ENCODE measurements at places on chromosomes 13 and 19.
A peak's percentile ranks its signal among the peaks of the same experiment; 100 is the strongest.

DNA sequence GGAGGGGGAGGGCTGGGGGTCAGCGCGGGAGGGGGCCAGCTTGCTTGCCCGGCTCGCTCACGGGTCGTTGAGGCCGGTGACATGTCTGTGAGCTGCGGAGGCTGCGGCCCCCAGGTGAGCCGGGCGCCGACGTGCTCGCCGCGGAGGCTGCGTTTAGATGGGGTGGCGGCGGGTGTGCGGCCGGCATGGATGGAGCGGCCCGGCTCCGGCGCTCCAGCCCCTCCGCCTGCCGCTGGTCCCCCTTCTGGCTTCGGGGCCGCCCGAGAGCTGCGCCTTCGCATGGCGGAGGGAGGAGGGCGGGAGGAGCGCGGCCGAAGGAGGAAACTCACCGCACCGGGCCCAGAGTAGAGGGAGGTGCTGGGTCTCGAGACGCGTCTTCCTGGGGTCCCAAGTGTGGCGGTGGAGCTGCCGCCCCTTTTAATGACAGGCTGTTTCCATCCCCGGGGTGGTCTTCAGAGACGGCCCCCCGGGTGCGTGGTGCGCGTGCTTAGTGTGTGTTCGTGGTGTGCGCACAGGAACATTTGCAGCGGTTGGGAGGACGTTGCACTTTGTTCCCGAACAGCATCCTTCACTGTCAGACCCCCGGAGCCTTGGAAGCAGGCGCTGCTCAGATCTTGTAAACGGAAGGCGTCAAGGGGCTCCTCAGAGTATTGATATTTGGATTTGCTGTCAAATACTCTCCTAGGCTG, at the start of gene AKAP11:
Gene AKAP11, plus strand, starts transcription at position 38 of the 689 bp plus-strand sequence. CDS start 14,197 bp downstream, outside the sequence.
- H3K4me3 ChIP-seq = peak within 1 kb of the TSS; percentile 94
- no peaks in the 10 kb centered on the region for H3K36me3 ChIP-seq
- DNase-seq = peak; percentile 63
- H3K4me1 ChIP-seq = peaks cover 17% of the 10 kb centered on the region
- H3K27ac ChIP-seq = peak within 1 kb of the TSS; percentile 87
- H3K27me3 ChIP-seq = no peaks in the 10 kb centered on the region

DNA sequence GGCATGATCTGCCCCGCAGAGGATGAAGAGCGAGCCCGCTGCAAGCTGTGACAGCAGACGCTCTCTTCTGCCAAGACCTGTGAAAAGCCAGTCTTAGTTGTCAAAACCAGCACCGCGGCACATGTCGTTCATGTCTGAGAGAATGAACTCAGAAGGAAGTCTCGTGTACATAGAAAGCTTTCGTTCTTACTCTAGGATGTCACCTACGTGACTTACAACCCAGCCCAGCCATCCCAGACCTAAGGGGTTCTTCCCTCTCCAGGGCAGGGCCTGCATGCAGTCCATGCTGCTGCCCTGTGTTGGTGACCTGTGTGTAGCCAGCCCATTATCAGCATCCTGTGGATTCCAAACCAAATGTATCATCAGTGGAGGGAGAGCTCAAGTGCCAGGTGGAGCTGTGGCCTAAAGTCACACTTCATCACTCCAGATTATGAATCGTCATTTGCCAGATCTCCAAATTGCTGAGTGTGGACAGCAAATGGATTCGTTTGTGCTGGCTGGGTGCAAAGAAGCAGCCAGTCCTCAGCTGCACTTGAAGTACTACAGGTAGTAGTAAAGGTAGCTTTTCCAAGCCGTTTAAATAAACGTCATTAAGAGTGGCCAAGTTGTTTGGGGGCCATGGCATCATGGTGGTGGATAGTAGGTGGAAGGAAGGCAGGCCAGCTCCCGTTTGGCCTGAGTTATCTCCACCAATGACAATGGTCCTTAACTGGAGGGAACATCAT, 73.9 kb upstream of the GPR183 start:
- no peaks in the 10 kb centered on the region for H3K4me1 ChIP-seq
- no peak overlapping the region for H3K4me3 ChIP-seq
- peak overlapping the region; percentile 17 for H3K27ac ChIP-seq

- no peaks in the 10 kb centered on the region for H3K4me1 ChIP-seq
- H3K4me3 ChIP-seq = no peak overlapping the region
- DNase-seq = no peak
- no peaks in the 10 kb centered on the region for H3K36me3 ChIP-seq
- no peak overlapping the region for H3K27ac ChIP-seq
- H3K27me3 ChIP-seq = no peaks in the 10 kb centered on the region
Observed at GRCh38 chr19:27929399-27929798, 1283.6 kb downstream of the UQCRFS1 start.

GRCh38 chr19:45297674-45298073, 25.0 kb downstream of the CKM start:
- H3K27me3 ChIP-seq = no peaks in the 10 kb centered on the region
- H3K4me3 ChIP-seq = no peak overlapping the region
- no peak for DNase-seq
- H3K36me3 ChIP-seq = peaks cover 8% of the 10 kb centered on the region
- H3K27ac ChIP-seq = no peak overlapping the region
- H3K4me1 ChIP-seq = peaks cover 9% of the 10 kb centered on the region

DNA sequence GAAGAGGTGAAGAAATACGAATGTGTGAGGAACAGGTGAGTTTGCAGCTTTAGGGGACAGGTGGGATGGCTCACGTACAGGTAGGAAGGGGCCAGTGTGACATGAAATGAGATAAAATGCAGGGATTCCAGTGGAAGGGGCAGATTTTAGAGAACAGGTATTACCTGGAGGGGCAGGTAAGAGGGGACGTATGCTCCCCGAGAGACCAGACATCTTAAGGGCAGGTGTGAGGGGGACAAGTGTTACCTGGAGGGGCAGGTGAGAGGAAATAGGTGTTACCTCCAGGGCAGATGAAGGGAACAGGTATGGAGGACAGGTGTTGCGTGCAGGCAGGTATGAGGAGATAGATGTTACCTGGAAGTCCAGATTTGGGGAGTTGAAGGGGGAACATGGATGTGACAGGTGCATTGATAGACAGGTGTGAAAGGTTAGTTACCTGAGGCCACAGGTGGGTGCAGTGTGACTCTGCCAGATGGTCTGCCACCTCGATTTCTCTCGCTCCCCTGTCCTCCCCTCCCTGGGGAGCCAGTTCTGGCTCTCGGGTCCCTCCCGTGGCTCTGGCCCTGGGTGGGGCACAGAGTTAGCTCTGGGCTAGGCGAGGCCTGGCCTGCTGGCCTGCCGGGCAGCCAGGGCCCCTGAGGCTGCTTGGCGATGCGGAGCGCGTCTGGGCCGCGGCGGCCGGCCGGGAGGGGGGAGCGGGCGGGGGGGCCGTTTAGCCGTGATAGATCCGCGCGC, 2.1 kb downstream of the ERFL start:
- H3K36me3 ChIP-seq = no peaks in the 10 kb centered on the region
- no peak for DNase-seq
- H3K4me1 ChIP-seq = no peaks in the 10 kb centered on the region
- peaks cover 26% of the 10 kb centered on the region for H3K27me3 ChIP-seq
- no peak overlapping the region for H3K27ac ChIP-seq

- H3K36me3 ChIP-seq = no peaks in the 10 kb centered on the region
- H3K27ac ChIP-seq = no peak overlapping the region
- no peak overlapping the region for H3K4me3 ChIP-seq
Observed at GRCh38 chr13:114103801-114104654, 28.4 kb downstream of the RASA3 start.

DNA sequence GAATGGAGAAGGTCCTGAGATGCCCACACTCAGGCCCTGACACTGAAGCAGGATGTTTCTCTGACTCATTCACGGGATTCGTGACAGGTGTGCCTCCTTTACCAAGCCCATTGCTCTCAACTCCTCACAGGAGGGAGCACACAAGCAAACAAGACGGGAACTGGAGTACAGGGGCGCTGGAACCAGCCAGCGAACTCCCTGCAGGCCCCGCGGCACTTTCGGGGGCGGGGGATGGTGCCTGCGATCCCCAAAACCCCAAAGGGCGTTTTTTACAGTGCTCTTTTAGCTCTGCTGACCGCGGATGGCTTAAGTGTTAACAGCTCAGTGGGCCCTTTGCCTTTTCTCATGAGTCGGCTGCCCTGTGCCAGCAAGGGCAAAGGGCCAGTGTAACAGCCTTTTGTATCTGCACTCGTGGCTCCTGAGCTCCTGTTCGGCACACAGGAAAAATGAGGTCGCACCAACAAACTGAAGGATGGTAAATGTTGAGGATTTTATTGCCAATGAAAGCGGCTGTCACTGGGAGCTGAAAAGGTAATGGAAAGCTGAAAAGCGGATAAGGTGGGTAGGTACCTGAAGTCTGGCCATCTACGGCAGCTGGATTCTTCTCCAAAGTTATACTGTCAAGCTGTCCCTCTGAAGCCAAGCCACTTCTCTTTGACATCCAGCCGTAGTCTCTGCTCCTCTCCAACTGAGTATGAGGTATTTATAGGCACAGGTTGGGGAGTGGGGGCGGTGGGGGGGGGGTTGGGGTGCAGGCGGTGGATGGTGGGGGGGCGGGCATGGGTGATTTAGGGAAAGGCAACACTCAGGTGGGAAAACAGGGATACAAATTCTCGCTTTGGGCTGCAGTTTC, 65.0 kb upstream of the TRPC4 start:
- peak overlapping the region; percentile 20 for H3K4me3 ChIP-seq
- no peaks in the 10 kb centered on the region for H3K36me3 ChIP-seq
- H3K27ac ChIP-seq = peak overlapping the region; percentile 31
- no peak for DNase-seq

DNA sequence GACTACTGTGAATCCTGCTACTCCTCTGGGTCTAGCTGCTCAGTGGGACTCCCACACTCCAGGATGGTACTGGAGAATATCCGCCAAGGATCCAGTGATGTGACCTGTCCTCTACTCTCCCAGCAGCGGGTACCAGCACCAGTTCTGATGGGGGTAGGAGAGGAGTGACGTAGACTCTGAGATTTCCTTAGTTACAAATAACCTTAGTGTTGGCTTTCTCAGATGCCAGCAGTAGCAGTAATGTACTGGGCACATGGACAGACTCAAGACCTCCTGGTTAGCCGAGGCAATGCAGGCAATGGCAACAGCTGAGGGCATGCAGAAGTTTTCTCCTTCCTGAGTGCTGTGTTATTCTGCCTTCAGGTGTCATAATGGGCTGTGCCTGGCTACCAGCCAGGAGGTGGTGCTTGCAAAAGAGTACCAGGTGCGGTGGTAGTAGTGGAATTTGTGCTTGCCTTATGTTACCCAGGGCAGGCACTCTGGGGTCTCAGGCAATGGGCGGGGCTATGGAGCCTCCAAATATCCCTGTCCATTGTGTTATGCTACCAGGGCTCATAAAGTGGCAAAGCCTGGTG, 105.3 kb upstream of the KLF5 start:
- H3K27ac ChIP-seq = no peak overlapping the region
- no peaks in the 10 kb centered on the region for H3K36me3 ChIP-seq
- H3K4me3 ChIP-seq = no peak overlapping the region
- no peaks in the 10 kb centered on the region for H3K27me3 ChIP-seq
- H3K4me1 ChIP-seq = no peaks in the 10 kb centered on the region

GRCh38 chr13:32060401-32060878, 28.9 kb downstream of the FRY start:
- no peak for DNase-seq
- H3K27me3 ChIP-seq = no peaks in the 10 kb centered on the region
- no peaks in the 10 kb centered on the region for H3K36me3 ChIP-seq
- H3K4me1 ChIP-seq = peaks cover 39% of the 10 kb centered on the region

DNA sequence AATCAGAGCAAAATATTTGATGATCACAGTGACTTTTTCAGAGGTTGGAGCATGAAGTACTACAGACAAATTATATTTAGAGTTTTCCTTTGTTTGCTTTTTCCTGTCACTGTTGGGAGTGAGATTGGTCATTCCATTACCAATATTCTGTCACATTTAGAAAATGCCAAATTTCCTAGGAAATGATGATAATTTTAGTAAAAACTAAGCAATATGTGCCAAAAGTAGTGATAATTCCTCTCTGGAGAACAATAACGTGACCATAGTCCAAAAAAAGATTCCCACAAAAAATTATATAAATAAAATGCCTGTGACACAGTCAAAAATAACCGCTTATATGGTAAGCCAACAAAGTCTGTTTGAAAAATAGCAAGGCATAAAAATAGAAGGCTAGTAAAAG, 2719.4 kb downstream of the PCDH9 start:
- H3K27me3 ChIP-seq = no peaks in the 10 kb centered on the region
- no peak overlapping the region for H3K4me3 ChIP-seq
- no peak for DNase-seq
- H3K27ac ChIP-seq = no peak overlapping the region
- H3K4me1 ChIP-seq = no peaks in the 10 kb centered on the region
- H3K36me3 ChIP-seq = no peaks in the 10 kb centered on the region

GRCh38 chr13:75326173-75327134, 155.5 kb downstream of the TBC1D4 start:
- peak overlapping the region; percentile 28 for H3K4me3 ChIP-seq
- no peak for DNase-seq
- H3K27ac ChIP-seq = peak overlapping the region; percentile 68

GRCh38 chr19:19538061-19538784, at the start of gene CILP2:
TSS of gene CILP2 (plus strand) at chr19:19538265. CDS start at chr19:19538350, 85 bp downstream.
- H3K4me1 ChIP-seq = peaks cover 41% of the 10 kb centered on the region
- no peak within 1 kb of the TSS for H3K27ac ChIP-seq
- peaks cover 11% of the 10 kb centered on the region for H3K27me3 ChIP-seq
- H3K36me3 ChIP-seq = no peaks in the 10 kb centered on the region

DNA sequence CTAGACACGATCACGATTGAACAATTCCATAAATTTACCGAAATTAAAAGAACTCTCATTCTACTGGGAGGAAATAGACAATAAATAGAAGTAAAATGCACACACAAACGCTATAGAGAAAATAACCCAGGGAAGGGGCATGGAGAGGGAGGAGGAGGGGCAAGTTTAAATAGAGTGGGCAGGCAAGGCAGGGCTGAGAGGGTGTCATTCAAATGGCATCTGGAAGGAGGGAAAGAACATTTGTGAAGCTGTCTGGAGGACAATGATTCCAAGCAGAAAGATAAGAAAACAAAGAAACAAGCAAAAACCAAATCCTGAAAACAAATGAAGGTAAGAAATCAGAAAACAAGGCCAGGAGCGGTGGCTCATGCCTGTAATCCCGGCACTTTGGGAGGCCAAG, 45.6 kb upstream of the GTF2F2 start:
- no peaks in the 10 kb centered on the region for H3K27me3 ChIP-seq
- no peak overlapping the region for H3K27ac ChIP-seq
- no peaks in the 10 kb centered on the region for H3K4me1 ChIP-seq
- H3K4me3 ChIP-seq = no peak overlapping the region
- no peak for DNase-seq
